B cell (primary cell): ENCODE measurements at places on chromosomes 4 and X.

- peak; percentile 58 for DNase-seq
Measured at GRCh38 chrX:43559644-43560043, 96.5 kb upstream of the MAOA start.

GRCh38 chr4:113761620-113762185, at the start of gene CAMK2D:
Gene CAMK2D (minus strand): TSS chr4:113761738. CDS start chr4:113761068, 670 bp downstream.
- DNase-seq = peak; percentile 91

DNA sequence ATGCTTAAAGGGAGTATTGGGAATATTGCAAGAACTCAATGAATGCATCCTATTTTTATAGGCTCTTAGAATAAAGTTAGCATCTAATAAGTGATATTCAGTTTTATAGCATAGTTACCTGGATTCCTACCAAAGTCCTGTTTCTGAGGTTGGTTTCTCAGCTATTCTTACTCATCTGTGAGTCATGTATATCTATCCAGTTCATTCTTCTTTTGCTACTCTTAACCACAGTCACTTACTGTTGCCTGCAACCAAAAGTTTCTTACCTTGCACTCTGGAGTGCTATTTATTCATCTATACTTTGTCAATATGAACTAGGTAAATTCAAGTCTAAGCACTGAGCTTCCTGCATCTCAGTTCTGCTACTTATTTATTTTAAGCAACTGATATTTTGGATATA, 322.5 kb downstream of the HS3ST1 start:
- no peak for DNase-seq

- peak; percentile 8 for DNase-seq
Measured at GRCh38 chrX:153055871-153056749, at the start of gene PNMA3. Gene PNMA3 (plus strand): TSS chrX:153056470. CDS start chrX:153057056, 586 bp downstream.

- no peak for DNase-seq
Measured at GRCh38 chr4:123804196-123804721, 407.7 kb downstream of the SPRY1 start.

GRCh38 chr4:152672206-152673092, 7.3 kb downstream of the TMEM154 start:
- DNase-seq = no peak

DNA sequence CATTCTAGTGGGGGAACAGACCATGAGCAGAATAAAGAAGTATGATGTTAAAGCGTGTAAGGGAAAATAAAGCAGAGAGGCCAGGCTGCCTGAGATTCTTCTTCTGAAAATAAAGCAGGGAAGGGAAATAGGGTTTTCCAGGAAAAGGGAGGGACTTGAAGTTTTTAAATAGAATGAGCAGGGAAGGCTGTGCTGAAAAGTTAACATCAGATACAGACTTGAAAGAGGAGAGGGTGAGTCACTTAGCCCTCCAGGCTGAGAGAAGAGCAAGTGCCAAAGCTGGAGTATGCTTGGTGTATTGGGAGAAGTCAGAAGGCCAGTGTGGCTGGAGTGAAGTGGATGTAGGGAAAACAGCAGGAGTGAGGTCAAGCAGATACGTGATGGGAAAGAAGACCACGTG, 10.0 kb upstream of the PLK4 start:
- DNase-seq = no peak

DNA sequence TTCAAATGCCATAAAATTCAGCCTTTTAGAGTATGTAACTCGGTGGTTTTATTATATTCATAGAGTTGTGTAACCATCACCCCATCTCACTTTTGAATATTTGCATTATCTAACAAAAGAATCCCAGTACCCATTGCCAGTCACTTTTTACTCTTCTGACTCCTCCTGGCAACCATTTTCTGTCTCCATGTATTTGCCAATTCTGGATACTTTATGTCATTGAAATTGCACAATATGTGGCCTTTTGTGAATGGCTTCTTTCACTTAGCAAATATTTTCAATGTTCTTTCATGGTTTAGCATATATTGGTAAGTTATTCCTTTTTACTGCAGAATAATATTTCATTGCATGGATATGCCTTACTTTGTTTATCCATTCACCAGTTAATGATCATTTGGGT, 79.9 kb downstream of the SLIT2 start:
- DNase-seq = no peak

DNA sequence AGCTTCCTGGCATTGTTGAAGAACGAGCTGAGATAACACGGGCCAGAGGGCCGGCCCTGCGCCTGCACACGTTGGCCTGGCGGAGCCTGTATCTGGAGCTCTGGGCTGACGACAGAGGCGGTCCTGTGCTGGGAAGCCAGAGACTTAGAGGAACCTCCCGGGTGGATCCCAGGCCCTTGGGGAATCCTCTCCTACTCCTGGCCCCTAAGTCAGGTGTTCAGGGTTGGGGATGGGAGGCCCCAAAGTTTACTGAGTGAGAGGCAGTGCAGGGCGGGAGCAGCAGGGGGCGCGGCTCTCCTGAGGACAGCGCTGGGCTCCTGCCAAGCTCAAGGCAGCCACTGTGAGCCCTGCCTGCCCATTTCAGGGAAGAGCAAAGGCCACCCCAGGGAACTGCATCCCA, 2.5 kb upstream of the HTRA3 start:
- no peak for DNase-seq

DNA sequence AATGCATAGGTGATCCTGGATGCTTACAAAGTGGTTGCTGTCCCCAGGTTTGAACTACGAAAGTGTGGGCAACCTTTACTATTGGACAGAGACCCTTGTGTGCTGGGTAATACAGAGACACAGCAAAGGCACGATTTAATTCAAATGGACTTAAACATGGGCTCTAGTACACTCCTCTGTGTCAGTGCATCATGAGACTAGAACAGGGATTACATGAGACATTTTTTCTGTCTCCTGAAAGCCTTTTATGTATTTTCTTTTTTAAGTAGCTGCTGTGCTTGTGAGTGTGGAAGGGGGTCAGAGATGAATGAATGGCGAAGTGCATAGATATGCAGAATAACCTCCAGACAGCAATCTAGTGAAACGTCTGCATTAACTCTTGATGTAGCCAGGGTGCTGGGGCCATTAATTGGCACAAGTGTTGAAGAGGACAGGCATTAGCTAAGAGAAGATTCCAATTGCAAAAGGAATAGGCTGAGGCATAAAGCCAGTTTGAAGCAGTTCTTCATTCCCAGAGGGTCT, 218.4 kb downstream of the STIM2 start:
- DNase-seq = no peak

DNA sequence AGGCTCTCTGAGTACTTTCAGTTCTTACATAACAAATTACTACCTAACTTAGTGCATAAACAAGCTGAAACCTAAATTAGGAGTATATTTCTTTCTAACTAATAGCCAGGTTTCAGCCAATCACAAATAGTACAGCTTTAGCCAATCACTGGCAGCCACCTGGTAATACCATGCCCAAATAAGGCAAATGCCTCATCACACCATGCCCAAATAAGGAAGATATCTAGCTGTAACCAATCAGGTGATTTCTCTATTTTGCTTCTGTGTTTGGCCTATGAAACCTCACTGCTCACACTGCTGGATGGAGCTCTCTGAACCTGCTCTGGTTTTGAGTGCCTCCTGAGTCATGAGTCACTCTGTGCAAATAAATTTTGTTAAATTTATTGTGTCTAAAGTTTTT, 113.5 kb downstream of the DDIT4L start:
- DNase-seq = no peak

GRCh38 chr4:69957209-69957608, 8.3 kb downstream of the CSN2 start:
- no peak for DNase-seq

DNA sequence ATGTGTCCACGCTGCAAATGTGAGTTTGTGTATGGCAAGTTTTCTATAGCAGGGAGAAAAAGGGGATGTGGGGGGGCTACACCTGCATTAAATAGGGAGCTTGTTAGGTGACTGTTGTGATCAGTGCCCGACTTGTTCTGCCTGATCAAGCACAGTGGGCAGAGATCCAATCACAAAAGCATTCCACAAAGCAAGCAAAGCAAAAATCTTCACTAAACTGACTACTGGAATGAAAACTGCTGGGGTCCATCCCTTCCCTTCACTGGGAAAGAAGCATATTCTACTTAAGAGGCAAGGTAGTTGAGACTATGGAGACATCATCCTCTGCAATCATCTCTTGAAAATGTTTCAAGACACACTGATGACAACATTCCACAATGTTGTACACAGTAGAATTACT, 5.2 kb downstream of the IRS4 start:
- no peak for DNase-seq

GRCh38 chr4:150009533-150009932, 68.7 kb upstream of the DCLK2 start:
- DNase-seq = no peak

- no peak for DNase-seq
Measured at GRCh38 chr4:68904786-68905185, 46.8 kb downstream of the UGT2A3 start.

DNA sequence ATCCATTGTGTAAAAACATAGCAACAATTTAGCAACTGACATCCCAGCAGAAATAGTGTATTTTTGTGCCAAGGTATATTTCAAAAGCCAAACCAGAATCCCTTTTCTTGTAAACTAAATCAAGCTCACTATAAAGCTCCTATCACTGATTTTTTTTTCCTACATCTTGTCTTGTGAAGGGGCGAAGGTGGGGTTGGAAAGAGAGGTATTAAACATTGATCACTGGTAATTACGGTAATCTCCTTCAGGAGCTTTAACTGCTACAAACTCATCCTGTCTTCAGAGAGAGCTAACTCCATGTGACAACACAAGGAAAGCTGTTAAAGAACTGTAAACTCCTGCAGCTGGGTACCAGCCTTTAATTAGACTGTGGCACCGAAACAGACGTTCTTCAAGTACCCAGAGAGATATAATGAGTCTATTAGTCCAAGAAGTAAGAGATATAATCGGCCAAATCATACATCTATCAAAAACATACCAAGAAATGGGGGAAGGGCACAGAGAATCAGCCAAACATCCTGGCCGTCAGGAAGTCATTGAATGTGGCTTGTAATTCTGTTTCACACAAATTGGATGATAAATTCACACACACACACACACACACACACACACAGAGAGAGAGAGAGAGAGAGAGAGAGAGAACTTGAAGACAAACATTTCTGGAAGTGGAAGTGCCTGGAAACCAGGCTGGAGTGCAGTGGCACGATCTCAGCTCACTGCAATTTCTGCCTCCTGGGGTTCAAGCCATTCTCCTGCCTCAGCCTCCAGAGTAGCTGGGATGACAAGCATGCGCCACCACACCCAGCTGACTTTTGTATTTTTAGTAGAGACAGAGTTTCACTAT, 111.9 kb upstream of the PPARGC1A start:
- DNase-seq = no peak

GRCh38 chrX:49958727-49959485, 36.5 kb downstream of the CLCN5 start:
- peak; percentile 7 for DNase-seq
